ENCODE measurements at places on chromosomes 3 and 15.

DNA sequence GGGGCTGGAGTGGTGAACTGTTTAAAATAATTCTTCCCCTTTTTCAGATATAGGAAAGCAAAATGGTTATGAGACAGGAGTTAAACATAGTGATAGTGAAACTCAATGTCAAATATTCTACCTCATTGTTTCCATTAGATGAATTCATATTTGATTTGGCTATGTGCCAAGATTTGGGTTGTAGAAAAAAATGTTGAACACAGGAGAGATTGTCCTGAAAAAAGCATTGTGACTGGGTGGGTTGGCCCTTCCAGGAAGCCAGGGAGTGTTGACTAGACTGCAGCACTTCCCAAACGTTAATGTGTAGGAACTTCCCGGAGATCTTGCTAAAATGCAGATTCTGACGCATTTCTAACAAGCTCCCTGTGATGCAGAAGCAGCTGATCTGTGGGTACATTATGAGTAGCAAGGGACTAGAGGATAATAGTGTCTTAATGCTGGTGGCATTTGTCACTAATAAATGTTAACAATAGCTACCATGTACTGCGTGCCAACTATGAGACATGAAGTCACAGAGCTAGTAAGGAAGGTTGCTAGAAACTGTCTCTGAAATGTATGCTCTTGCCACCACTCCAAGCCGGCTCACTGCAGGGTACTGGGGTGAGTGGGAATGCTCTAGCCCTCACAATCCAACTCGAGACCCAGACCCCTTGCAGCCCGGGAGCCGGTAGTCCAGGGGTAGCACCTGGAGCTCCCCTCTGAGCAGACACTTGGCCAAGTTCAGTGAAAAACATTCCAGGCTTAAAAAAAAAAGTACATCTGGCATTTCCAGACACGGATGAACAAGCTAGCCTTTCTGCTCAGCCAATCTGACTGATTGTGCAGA is 120.6 kb downstream of the CD47 start:
- DNase-seq = no peak

GRCh38 chr3:174495928-174496327 is 363.2 kb upstream of the NAALADL2 start:
- no peak for DNase-seq

DNA sequence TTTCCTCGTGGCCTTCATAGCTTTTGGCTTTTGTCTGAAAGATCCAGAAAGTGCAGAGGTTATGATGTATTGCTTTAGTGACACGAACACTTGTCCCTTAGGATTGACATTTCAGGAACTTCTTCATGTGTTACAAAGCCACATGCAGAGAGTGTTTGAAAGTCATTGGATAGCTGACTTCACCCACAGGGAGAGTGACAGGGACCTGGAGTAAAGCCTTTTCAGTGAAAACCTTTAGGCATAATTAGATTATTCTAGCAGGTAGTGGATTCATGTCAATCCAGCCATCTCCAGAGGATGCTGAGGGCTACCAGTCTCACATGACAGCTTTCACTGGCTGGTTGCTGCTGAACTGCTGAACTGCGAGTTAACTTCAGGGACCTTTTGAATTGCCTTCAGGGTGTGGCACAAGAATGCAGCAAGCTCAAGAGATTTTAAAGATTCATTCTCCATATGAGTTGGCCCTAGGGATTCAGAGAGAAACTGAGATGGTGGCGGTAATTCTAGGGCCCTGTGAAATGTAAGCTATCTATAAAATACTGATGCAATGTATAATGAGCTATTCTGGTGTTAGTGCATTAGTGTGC is 267.0 kb upstream of the GOLIM4 start:
- DNase-seq = no peak

DNA sequence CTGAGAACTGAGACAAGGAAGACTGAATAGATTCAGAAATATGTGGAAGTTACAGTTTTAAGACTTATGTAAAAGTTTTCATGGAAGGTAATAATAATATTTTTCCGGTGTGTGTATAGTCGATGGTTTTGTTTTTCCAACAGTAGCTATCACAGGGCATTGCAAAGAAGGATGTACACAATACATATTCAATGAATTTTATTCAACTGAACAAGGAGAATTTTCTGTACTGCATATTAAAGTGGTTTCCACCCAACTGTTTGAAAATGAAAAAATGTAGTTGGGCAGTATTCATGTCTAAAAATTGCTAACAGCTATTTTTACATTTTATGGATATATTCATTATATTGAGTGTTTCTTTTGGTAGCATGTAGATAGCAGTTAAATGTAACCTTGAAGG is 350.3 kb upstream of the ATP10A start:
- no peak for DNase-seq

GRCh38 chr3:126320517-126321293 is 36.5 kb downstream of the KLF15 start:
- no peak for DNase-seq

GRCh38 chr3:138873471-138874278 is 38.9 kb upstream of the PIK3CB start:
- no peak for DNase-seq

- DNase-seq = no peak
Measured at GRCh38 chr3:12143949-12144504, 14.7 kb downstream of the TIMP4 start.

DNA sequence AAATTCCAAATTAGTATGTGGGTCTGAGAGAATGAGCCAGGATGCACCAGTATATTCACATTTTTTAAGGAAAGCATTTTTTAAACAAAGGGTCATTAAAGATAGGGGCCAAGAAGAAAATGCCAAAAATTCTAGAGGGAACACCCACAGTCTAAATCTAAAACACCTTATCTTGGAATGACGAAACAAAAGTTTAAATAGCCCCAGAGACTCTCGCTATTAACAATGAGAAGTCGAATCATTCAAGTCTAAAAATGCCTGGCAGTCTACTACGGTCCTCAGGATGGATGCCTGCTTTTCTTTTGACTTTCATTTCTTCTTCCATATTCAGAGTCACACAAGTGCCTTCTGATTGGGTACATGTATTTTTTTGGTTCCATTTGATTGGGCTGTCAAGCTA is 66.3 kb downstream of the SSUH2 start:
- no peak for DNase-seq

GRCh38 chr15:39880718-39881387 is 39.2 kb downstream of the GPR176 start:
- DNase-seq = no peak

DNA sequence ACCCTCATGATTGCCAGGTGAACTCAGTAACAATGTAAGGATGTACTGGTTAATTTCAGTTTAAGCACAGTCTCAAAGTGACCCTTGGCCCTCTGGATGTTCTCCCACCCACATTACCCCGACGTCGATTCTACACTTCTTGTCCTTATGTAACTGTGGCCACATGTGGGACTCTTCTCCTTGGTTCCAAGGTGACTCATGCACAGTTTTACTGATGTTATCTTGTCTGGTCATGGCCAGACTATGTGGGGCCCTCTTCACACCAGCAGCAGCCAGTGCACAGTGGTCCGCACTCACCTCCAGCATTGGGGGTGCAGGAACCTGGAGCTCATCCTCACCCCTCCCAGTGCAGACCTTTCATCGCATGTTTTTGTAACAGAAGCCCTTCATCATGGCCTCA is 519.4 kb downstream of the OCA2 start:
- DNase-seq = no peak

DNA sequence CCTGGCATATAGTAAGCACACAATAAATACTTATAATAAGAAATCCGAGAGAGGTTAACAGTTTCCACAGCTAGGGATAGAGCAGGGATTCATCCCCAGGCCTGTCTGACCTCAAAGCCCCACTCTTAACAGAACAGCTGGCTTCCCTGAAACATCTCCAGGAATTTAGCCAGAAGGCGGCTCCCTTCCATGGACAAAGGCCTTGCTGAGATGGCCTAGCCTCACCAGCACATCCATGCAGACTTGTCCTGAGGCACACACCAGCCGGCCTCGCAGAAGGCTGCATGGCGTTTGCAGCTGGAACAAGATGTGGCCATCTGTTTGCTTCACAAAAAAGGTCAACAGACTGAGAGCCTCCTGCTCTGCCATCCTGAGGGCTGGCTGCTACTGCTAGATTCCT is 245.4 kb downstream of the SLCO3A1 start:
- no peak for DNase-seq

DNA sequence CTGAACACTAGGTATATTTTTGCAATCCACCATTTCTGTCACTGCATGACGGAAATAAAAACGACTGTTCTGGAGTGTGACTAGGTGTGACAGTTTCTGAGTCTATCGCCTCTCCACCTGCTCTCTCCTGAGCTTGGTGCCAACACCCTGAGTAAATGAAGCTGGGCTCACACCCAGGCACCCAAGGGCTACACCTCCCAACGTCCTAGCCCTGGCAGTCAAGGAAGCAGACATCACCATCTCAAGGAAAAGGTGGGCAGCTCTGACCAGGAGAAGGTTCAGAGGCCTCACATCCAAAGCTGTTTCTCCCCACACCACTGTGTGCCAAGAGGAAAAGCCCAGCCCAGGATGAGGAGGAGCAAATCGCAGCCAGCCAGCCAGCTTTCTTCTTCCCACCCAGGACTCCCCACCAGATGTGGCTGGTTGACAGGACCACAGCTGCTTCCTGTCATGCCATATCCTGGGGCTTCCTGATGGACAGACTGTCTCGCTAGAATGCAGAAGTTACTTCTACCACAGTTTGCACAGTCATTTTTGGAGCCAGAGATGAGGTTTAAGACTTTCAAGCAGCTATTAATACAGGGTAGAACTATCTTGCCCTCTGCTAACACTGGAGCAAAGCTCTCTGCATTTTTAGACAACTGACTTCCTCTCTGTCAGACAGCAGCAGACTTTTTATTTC is 3.3 kb downstream of the SCAMP2 start:
- no peak for DNase-seq

DNA sequence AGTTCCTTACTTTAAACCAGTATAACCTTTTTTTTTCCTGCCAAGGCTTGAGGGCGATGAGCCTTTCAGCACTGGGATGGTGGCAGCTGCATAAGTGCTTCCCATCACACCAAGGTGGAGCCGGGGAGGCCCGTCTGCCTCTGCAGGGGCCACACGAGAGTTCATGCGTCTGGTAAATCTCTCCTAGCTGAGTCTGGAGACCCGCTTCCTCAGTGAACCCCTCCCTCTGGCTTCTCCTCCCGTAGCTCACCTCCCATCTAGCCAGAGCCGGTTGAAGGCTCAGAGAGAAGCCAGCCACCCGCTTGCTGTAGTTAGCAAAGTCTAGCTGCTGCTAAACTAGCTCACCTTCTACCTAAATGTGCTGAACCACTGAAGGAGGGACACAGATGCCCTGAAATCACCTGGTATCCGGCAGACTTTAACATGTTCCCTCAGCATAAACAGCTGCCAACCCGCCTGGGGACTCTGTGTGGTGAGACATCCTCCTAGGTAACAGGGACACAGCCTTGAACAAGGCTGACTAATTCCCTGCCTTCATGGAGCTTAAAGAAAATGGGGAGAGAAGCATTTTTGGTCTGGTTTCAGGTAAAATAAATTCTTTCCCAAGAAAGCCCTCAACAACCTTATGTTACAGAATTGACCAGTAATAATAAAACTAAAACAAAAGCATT is 42.9 kb downstream of the RLBP1 start:
- DNase-seq = no peak

DNA sequence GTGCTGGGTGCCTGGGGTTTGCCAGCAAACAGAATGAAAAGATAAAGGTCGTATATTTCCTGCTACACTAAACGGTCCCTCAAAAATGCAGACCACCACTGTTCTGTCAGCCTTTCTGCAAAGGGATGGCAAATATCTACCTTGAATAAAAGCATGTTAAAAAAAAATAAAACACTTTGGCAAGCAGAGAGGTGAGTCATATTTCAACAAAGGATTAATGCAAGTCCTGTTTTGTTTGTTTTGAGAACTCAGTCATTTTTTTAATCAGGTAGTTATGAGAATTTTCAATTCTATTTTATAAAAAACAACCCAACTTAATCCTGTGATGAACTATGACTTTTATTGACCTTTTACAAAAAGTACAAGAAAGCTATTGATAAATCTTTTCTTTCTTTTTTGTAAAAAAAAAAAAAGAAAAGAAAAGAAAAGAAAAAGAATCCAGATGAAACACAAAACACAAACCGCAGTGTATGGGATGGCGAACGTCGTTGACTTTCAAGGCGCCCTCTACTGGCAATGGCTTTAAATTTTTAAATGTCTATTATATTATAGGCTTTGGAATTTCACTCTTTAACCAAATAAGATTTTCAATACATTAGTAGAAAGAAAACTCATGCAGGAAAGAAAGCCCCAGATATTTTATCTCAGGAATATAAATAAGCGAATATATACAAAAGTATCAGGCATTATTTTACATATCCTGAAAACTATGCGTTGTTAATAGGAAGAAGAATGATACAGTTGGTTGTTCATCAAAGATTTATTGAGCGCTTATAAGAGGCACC is 87.8 kb downstream of the NCEH1 start:
- no peak for DNase-seq

DNA sequence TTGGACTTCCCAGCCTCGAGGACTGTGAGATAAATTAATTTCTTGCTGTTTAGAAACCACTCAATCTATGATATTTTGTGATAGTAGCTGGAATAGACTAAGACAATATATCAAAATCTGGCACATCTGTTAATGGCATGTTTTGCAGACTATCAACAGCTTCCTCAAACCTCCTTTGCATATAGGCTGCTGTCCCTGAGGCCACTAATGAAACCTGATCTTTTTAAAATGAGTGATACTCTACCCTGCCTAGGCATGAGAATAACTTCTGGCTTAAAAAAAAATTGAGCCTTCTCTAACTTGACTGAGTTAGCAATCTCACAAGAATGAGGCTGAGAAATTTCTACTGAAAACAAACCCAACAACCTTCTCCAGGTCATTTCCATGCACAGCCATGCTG is 176.0 kb upstream of the CRBN start:
- no peak for DNase-seq

DNA sequence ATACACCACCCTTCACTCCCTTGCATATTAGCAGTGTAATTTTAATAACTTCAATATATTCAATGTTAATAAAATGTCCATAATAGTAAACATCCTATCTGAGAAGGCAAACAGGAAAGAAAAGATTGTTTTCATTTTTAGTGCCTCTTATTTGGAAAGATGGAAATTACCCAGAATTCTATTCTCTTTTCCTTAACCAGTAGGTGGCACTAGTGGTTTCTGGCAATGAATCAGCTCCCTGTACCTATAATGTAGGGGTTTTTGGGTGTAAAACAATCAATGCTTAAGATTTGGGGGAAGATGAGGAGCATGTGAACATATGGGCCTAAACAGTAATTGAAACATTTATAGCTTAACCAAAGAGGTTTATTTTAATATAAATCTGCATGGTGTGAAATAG is 5.7 kb upstream of the SEMA6D start:
- no peak for DNase-seq

- DNase-seq = no peak
Measured at GRCh38 chr3:54322354-54322753, 200.0 kb downstream of the CACNA2D3 start.

DNA sequence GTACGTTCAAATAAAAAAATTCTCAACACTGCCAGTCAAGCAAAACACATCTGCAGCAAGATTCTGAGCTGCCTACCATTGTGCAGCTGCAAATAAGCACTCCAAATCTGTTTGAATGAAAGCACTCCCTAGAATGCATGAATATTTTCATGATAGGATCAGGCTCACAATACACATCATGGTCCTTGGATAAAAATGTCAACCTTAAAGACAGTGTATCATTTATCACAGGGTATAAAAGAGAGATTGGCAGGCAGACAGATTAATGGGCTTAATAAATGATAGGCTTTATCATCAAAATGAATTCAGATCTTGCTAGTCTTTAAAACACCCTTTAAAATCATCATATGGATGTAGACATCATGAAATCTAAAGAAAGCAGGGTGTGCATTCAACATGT is 9.2 kb downstream of the RYR3 start:
- DNase-seq = no peak

GRCh38 chr3:44685128-44685800 is 27.2 kb upstream of the ZNF502 start:
- DNase-seq = peak; percentile 23

GRCh38 chr3:146974001-146974400 is 368.9 kb upstream of the PLSCR5 start:
- no peak for DNase-seq

All from stimulated activated CD4-positive, alpha-beta T cell treated with anti-CD3 and anti-CD28 coated beads, Interleukin-1b, Interleukin-23, amount 100 ng/mL, for 1 hour (primary cell).